ENCODE measurements at places on chromosomes 7 and 10. TPM values are rescaled to one million over a fixed set of nuclear protein-coding genes. Genes with fewer than 3 reads are reported as not detected.

EN2 gene
- total RNA-seq: not detected

CCDC3 gene
- 25.8 TPM for total RNA-seq

DNA sequence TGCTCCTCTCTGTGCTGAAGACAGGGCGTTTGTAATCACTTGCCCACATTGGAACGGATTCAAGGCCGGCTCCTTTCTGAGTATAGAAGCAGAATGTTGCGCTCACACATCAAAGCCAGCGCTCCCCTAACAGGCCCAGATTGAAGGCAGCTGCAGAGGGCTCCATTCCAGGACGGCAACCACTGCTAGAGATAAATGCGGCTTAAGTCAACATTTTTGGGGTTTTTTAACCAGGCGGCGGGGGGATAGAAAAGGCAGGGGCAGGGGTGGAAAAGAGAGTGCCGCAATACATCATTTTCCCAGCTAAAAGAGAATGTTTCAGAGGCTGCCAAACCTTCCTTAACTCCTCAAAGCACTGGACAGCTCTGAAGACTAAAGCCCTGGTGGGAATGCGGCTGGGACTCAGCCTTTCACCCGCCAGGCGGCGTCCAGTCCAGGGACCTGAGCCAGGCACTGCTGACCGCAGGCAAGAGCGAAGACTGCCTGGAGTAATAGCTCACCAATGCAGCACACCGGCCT, 189.6 kb downstream of the TNS3 start:
- H3K27ac ChIP-seq: no peak overlapping the region
- peaks cover 5% of the 10 kb centered on the region for H3K4me1 ChIP-seq
- H3K36me3 ChIP-seq: peaks cover 38% of the 10 kb centered on the region
- no peaks in the 10 kb centered on the region for H3K27me3 ChIP-seq

DNA sequence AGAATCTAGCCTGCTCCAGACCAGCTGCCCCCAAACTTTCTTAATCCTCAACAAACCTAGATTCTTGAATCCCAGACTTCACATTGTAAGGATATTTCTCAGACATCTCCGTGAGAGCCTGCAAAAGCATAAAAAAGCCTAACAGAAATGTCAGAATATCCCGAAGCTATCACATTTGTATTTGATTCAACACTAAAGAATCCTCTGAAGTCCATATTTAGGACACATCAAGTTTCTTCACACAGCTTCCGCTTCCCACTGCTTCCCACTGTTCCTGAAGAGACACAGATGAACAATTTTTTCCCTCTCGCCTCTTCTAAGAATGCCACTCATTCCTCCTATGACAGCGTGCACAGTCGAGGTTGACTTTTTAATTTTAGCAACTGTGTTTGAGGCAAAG, 396.2 kb upstream of the IGFBP3 start:
- peak overlapping the region; percentile 34 for H3K27ac ChIP-seq
- H3K4me1 ChIP-seq: no peaks in the 10 kb centered on the region
- H3K27me3 ChIP-seq: no peaks in the 10 kb centered on the region
- H3K36me3 ChIP-seq: no peaks in the 10 kb centered on the region
- DNase-seq: peak; percentile 17

CHAT gene
- 1.00 TPM for total RNA-seq

DNA sequence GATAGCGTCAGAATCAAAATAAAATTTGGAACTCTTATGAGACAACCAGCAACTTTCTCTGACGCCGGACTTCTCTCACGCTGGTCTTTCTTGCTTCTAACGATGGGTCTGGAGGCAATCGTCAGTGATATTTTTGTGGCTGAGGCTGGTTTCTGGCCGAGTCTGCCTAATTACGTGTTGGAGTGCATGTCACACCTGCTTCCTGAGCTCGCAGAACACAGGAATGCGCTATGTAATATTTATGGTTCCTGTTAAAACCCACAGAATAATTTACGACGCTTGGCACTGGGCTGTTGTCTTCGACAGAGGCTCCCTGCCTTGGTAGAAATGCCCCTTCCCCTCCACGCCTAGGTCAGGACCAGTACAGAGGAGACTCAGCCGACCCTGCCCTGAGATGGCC, 64.9 kb downstream of the NPTX2 start:
- no peak for DNase-seq
- no peaks in the 10 kb centered on the region for H3K36me3 ChIP-seq
- no peak overlapping the region for H3K4me3 ChIP-seq
- no peaks in the 10 kb centered on the region for H3K27me3 ChIP-seq
- no peak overlapping the region for H3K27ac ChIP-seq

- H3K4me1 ChIP-seq: peaks cover 5% of the 10 kb centered on the region
- no peaks in the 10 kb centered on the region for H3K27me3 ChIP-seq
- H3K4me3 ChIP-seq: no peak overlapping the region
- no peak for DNase-seq
Measured at GRCh38 chr10:87739703-87740102, 78.3 kb downstream of the ATAD1 start.

- no peak overlapping the region for H3K27ac ChIP-seq
- no peaks in the 10 kb centered on the region for H3K36me3 ChIP-seq
- H3K4me1 ChIP-seq: no peaks in the 10 kb centered on the region
- peak; percentile 75 for DNase-seq
- H3K27me3 ChIP-seq: no peaks in the 10 kb centered on the region
- no peak overlapping the region for H3K4me3 ChIP-seq
Measured at GRCh38 chr7:12709726-12710502, 22.5 kb downstream of the ARL4A start.

FAM25C gene
- total RNA-seq: not detected

GRCh38 chr10:60944058-60944909, at the start of gene RHOBTB1:
TSS of gene RHOBTB1 (minus strand) at chr10:60944185. CDS start at chr10:60911542, 32,643 bp downstream.
- no peaks in the 10 kb centered on the region for H3K36me3 ChIP-seq
- no peaks in the 10 kb centered on the region for H3K27me3 ChIP-seq
- peak within 1 kb of the TSS; percentile 99 for H3K27ac ChIP-seq

DNA sequence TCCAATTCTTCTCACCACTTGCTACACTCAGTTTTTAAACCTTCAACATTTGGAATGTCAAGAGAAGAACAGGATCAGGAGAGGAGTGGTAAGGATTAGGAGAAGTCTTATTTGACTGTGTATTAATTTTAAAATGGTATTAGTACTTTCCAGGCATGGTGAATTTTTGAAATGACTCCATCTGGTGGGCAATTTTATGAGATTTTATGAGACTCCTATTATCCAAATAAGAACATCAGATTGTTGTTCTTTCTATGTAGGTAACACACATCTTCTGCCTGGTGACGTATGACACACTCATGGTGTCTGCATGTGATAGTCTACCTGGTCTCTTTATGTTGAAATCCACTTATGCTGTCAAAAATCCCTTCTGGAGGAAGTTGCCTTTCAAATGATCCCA, 51.0 kb downstream of the SLC13A1 start:
- no peak overlapping the region for H3K4me3 ChIP-seq
- DNase-seq: no peak
- no peaks in the 10 kb centered on the region for H3K4me1 ChIP-seq
- H3K27me3 ChIP-seq: no peaks in the 10 kb centered on the region
- H3K36me3 ChIP-seq: no peaks in the 10 kb centered on the region

DNA sequence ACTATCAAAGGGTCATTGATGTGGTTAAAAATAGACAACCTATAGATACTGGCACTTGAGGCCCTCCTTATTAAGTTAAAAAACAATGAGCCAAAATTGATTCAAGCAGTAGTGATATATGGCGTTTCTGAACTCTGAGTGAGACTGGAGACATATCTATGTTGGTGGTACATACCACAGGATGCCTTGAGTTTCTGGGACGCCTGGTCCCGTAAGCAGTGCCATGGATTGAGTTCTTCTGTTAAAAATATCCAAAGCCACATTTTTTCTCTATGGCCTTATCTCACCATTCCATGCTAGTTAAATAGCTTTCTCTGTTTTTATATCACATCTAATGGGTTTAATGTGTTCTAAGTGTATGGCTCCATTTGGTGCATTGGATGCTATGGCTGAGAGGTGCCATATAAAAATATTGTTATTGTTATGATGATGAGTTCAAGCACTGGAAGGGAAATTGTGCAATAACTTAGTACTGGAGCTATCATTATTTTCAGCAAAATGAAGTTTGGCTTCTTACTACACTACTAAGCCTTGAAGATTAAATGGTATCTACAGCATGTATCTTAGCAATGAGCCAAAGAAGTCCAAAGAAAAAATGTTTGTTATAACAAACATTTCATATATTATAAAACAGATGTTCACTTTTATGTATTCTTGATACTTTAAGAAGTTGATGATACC, 713.9 kb downstream of the SUGCT start:
- H3K4me3 ChIP-seq: no peak overlapping the region
- peaks cover 4% of the 10 kb centered on the region for H3K4me1 ChIP-seq
- DNase-seq: peak; percentile 23
- H3K27ac ChIP-seq: no peak overlapping the region
- no peaks in the 10 kb centered on the region for H3K27me3 ChIP-seq

GRCh38 chr7:70829221-70830059, 302.5 kb upstream of the GALNT17 start:
- no peak overlapping the region for H3K27ac ChIP-seq
- peaks cover 12% of the 10 kb centered on the region for H3K4me1 ChIP-seq
- no peaks in the 10 kb centered on the region for H3K27me3 ChIP-seq
- DNase-seq: peak; percentile 12

DNA sequence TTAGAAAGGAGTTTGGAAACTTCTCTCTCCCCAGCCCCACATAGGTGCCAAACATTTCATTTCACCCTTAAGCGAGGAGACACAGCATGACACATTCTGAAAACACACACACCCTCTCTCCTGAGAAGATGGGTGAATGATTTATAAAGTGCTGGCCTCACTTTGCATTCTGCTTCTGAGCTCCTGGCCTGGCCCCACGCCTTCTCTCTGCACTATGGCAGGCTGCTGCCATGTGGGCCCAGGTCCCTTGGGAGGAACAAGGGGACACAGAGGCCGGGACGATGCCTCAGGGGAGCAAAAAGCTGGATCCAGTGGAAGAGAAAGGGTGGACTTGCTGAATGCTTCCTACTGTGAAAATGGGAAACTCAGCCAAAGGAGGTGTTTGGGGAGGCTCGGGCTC, 56.0 kb downstream of the CPXM2 start:
- H3K4me1 ChIP-seq: no peaks in the 10 kb centered on the region
- no peak for DNase-seq
- no peak overlapping the region for H3K4me3 ChIP-seq
- no peak overlapping the region for H3K27ac ChIP-seq

GRCh38 chr10:123266971-123267370, 112.8 kb downstream of the BUB3 start:
- DNase-seq: peak; percentile 25
- H3K27ac ChIP-seq: no peak overlapping the region
- H3K4me1 ChIP-seq: peaks cover 11% of the 10 kb centered on the region
- no peaks in the 10 kb centered on the region for H3K36me3 ChIP-seq
- peaks cover 19% of the 10 kb centered on the region for H3K27me3 ChIP-seq

SUV39H2 gene
- total RNA-seq: 13.8 TPM

All from astrocyte (in vitro differentiated cells and primary cell).